ENCODE measurements at places on chromosomes 3 and 15. TPM values are rescaled to one million over a fixed set of nuclear protein-coding genes. Genes with fewer than 3 reads are reported as not detected.

GRCh38 chr3:172388412-172389078, 59.7 kb downstream of the GHSR start:
- no peak for DNase-seq
- H3K27me3 ChIP-seq: no peaks in the 10 kb centered on the region
- peaks cover 5% of the 10 kb centered on the region for H3K36me3 ChIP-seq
- no peaks in the 10 kb centered on the region for H3K4me1 ChIP-seq
- no peak overlapping the region for H3K4me3 ChIP-seq

Gene ARGFX
- not detected for total RNA-seq

Gene CDHR4
- not detected for total RNA-seq

- DNase-seq: peak; percentile 52
- H3K36me3 ChIP-seq: peaks cover 16% of the 10 kb centered on the region
- H3K27ac ChIP-seq: peak overlapping the region; percentile 97
- no peaks in the 10 kb centered on the region for H3K27me3 ChIP-seq
These were observed 16.0 kb upstream of the LRRK1 start for GRCh38 chr15:100903168-100903554.

- no peaks in the 10 kb centered on the region for H3K27me3 ChIP-seq
- H3K4me1 ChIP-seq: no peaks in the 10 kb centered on the region
- H3K27ac ChIP-seq: no peak overlapping the region
- H3K4me3 ChIP-seq: no peak overlapping the region
These were observed 258.7 kb upstream of the TGFBR2 start for GRCh38 chr3:30347679-30348216.

DNA sequence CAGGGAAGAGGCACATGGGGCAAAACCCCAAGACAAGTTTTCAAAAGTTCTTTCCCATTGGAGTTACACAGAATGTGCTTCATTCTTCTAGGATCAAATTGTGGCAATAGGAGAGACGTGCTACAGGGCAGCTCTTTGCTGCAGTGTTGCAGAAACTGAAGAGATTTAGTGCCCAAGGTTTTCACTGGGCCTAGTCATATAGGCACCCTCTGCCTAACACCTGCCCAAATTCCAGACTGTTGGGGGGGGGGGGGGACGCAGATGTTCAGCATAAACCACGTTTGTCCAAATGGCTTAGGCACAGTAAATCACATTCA, 346.8 kb upstream of the ZNF717 start:
- no peak overlapping the region for H3K4me3 ChIP-seq
- H3K4me1 ChIP-seq: no peaks in the 10 kb centered on the region

Gene WDR49
- total RNA-seq: 0.58 TPM

GRCh38 chr3:19190602-19191001, 42.3 kb downstream of the KCNH8 start:
- no peaks in the 10 kb centered on the region for H3K36me3 ChIP-seq
- H3K4me1 ChIP-seq: no peaks in the 10 kb centered on the region
- H3K27ac ChIP-seq: no peak overlapping the region

- peak; percentile 10 for DNase-seq
- H3K27ac ChIP-seq: no peak overlapping the region
- no peak overlapping the region for H3K4me3 ChIP-seq
These were observed 125.1 kb upstream of the ZBTB20 start for GRCh38 chr3:115272036-115272824.

GRCh38 chr15:77516076-77516475, 95.4 kb downstream of the HMG20A start:
- no peak for DNase-seq
- H3K4me3 ChIP-seq: no peak overlapping the region
- no peaks in the 10 kb centered on the region for H3K4me1 ChIP-seq
- H3K36me3 ChIP-seq: no peaks in the 10 kb centered on the region
- H3K27ac ChIP-seq: no peak overlapping the region

Gene P2RY14
- 1.5 TPM for total RNA-seq

DNA sequence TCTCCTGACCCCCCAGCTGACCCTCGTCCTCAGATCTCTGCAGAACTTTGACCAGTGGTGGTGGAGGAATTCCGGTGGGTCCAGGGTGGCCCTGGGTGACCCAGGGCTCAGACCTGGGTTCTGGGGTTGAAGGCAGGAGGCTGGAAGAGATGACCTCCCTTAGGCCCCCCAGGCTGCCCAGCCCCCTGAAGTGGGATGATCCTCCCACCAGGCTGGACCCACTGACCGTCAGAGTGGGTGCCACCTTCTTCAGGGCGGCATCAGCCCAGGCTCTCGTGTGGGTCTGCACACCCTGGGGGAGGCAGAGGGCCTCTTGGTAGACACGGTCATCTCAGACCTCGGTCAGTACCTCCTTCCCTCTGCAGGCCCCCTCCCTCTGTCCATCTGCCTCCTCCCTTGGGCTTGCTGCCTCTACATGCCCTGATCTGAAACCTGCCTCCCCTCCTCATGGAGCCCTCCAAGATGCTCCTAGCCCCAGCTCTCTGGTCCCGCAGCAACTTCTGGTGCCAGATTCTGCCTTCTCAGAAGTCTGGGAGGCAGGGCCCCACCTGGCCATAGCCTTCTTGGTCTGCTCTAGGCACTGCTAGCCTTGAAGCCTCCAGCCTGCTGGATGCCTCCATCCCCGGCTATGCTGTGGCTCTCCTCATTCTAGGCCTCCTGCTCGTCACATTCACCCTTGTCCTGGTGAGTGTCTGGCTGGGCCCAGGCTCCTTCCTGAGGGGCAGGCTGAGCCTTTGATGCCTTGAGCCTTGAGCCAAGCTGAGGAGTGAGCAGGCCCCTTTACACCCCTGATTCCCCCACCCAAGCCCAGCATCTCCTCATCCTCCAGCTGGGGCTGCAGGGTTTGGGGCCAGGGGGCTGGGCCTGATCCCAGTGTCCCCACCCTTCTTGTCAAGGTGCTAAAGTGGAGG, 49.1 kb upstream of the CSPG4 start:
- peaks cover 5% of the 10 kb centered on the region for H3K4me1 ChIP-seq
- no peak for DNase-seq
- no peaks in the 10 kb centered on the region for H3K36me3 ChIP-seq
- H3K27me3 ChIP-seq: no peaks in the 10 kb centered on the region
- H3K4me3 ChIP-seq: no peak overlapping the region

- no peak overlapping the region for H3K4me3 ChIP-seq
- no peaks in the 10 kb centered on the region for H3K27me3 ChIP-seq
- DNase-seq: no peak
- H3K36me3 ChIP-seq: no peaks in the 10 kb centered on the region
- peaks cover 10% of the 10 kb centered on the region for H3K4me1 ChIP-seq
These were observed 172.7 kb downstream of the RORA start for GRCh38 chr15:61056386-61056785.

DNA sequence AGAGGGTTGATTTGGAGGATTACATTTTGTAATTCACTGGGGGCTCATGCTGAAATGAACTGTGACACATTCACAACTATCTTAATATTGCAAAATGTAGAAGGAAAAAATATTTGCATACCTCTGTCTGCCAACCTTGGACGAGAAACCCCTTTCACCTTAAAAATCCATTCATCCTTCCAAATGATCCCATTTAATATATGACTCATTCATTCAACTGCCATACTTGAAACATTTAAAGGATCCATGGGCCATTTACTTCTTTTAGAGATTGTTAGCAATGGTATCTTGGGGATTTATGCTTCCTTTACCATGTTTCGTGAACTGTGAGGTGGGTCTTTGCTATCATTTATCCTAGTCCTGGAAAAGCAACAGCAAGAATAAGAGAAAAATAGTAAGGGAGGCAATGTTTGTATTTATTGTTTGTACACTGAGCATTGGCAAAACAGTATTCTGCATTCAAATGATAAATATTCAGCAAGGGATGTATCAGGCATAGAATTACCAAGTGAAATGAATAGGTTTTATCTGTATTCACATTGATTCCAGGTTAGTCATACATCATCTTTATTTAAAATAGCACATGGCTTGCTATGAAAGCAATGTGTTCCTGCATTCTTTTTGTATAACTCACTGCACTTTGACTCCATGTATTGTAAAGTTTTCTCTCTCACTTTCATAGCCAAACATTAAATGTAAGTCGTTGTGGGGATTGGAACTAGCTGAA, 378.1 kb downstream of the NSUN3 start:
- H3K4me3 ChIP-seq: no peak overlapping the region
- H3K4me1 ChIP-seq: no peaks in the 10 kb centered on the region
- H3K27me3 ChIP-seq: no peaks in the 10 kb centered on the region
- peak; percentile 13 for DNase-seq
- H3K27ac ChIP-seq: no peak overlapping the region

GRCh38 chr3:184783319-184783718, 28.6 kb upstream of the VPS8 start:
- no peak overlapping the region for H3K27ac ChIP-seq
- H3K36me3 ChIP-seq: no peaks in the 10 kb centered on the region
- H3K4me3 ChIP-seq: no peak overlapping the region
- no peak for DNase-seq

Gene TMEM207
- total RNA-seq: not detected

Gene TRH
- 0.13 TPM for total RNA-seq
